AG04450 (cell line): ENCODE measurements at places on chromosomes 5 and 9. TPM values are rescaled to one million over a fixed set of nuclear protein-coding genes. Genes with fewer than 3 reads are reported as not detected.

DNA sequence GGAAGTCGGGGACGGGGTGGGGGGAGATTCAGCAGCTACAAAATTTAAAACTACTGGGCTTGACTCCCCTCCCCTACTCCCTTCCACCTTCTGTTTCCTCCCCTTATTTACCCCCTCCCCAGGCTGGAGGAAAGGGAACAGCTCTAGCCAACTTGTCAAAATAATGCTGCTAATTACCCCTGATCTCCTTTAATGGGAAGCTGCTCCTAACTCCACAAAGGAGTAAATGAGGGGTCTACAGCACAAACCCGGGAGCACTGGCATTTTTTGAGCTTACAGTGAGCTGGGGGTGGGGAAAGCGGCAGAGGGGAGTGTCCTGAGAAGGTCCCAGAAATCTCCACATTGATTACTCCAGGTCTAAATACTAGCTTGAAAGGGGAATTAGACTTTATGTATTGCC lies 3.1 kb downstream of the PTCH1 start:
- no peak for DNase-seq

The C5orf52 gene
- polyA plus RNA-seq = not detected in 2 replicates

- DNase-seq = no peak
Observed at GRCh38 chr5:160159991-160160792, 40.9 kb upstream of the PWWP2A start.

GRCh38 chr9:133476036-133476931 lies 2.6 kb downstream of the SLC2A6 start:
- no peak for DNase-seq

The FAM200C gene
- polyA plus RNA-seq = 3.6 and 5.3 TPM in 2 replicates

- no peak for DNase-seq
Observed at GRCh38 chr5:5683174-5683573, 260.7 kb downstream of the ICE1 start.

GRCh38 chr9:99266255-99267023 lies 44.4 kb downstream of the SEC61B start:
- peak; percentile 23 for DNase-seq

DNA sequence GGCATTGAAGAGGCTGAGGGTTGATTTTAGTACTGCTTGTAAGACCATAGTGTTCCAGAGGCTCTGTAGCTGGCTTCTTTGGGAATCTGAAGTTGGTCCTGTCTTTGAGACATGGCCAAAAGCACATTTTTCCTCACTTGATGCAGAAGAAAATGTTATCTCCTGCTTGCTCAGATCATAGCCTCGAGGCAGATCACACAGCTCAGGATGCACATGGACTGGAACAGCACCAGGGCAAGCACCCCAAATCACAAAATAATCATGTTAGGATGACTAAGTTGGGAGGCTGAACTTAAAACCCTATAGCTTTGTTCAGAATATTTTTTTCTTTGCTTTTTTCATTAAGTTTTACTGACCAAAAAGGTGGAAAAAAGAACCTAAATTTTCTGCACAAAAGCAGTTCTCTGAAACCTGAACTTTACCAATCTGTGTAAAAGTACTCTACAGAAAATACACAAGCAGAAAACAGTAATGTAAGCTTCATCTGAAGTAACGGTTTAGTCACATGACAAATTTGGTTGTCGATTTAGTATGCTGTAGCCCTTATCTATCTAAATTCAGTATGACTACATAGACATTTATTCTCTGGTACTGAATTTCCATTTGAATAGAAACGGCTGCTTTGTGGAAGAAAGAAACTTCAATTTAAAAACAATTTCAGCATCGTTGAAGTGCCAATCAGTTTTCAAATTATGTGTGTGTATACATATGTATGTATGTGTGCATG lies 3.4 kb downstream of the KLHL9 start:
- DNase-seq = no peak
